T1000 (cell line): ENCODE measurements at places on chromosomes 12 and 14.

DNA sequence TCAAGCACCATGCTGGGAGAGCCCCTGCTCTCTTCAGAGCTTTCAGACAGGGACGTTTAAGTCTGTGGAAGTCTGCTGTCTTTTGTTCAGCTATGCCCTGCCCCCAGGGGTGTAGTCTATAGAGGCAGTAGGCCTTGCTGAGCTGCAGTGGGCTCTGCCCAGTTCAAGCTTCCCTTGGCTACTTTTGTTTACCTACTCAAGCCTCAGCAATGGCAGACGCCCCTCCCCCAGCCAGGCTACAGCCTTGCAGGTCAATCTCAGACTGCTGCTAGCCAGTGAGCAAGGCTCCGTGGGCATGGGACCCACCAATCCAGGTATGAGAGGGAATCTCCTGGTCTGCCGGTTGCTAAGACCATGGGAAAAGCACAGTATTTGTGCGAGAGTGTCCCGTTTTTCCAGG is 37.4 kb upstream of the C12orf71 start:
- DNase-seq, result no peak

GRCh38 chr12:118103201-118103600 is 610 bp downstream of the VSIG10 start:
- no peak for DNase-seq

DNA sequence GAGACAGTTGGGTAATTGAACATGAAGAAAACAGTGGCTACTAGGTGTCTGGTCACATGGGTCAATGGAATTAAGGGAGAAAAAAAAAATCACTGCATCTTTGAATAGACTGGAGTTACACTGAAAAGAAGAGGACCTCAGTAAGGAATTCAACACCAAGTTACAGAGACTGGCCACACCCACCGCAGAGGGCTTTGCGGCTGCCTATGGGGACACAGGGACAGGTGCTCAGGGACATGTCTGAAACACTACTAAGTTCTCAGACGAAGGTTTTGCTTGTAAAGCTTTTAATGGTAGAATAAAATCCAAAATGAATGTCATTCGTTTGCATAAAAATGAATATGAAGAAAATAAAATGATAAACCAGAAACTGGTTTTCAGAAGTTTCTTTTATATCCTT is 93.8 kb downstream of the STXBP6 start:
- DNase-seq, result no peak

DNA sequence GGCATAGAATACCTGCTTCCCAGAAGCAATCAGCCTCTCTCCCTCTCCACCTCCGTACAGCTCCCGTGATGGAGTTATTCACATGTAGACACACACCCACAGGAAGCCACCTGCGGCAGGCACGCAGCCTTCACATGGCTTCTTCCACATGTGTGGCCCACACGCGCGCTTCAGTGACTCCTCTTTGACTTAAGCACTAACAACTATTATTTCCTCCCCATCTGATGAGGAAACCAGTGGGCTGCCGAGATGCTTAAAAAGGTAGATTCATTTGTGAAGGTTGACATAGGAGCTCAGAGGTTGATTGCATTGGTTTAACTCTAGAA is 69.3 kb downstream of the PRMT8 start:
- no peak for DNase-seq

GRCh38 chr12:50081096-50081808 is 3.9 kb upstream of the SMARCD1 start:
- no peak for DNase-seq

GRCh38 chr12:103858953-103859601 is 18.0 kb upstream of the NT5DC3 start:
- peak; percentile 61 for DNase-seq

DNA sequence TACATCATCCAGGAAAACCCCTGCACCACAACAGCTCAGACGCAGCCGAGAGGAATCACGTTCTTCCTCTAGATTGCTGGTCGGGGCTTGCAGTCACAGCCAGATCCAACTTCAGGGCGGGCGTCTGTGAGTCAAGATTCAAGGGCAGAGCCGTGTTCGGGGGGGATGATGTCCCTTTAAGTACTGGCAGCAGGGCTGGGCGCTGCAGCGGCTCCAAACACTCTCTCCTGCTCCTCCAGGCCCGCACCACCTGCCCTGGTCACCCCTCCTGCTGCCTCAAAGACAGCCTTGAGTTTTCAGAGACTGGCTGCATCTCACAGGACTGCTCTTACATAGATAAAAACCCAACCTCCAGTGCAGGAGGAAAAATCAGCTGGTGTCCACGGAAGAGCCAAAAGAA is 68.3 kb downstream of the KDM2B start:
- DNase-seq, result no peak

GRCh38 chr14:77868552-77869285 is 68.8 kb downstream of the ADCK1 start:
- DNase-seq, result no peak

- DNase-seq, result no peak
Measured at GRCh38 chr14:68610251-68610793, 182.5 kb downstream of the ZFP36L1 start.

GRCh38 chr12:29534935-29535334 is 37.4 kb upstream of the OVCH1 start:
- DNase-seq, result no peak

- no peak for DNase-seq
Measured at GRCh38 chr12:112381406-112381882, 787 bp downstream of the HECTD4 start.

GRCh38 chr12:16927259-16927658 is 321.3 kb upstream of the LMO3 start:
- no peak for DNase-seq

GRCh38 chr14:49319810-49320209 is 266.4 kb downstream of the RPS29 start:
- no peak for DNase-seq

GRCh38 chr12:53098354-53098981 is 1.0 kb downstream of the IGFBP6 start:
- DNase-seq, result peak; percentile 52

- DNase-seq, result no peak
Measured at GRCh38 chr12:16515666-16516065, 90.3 kb downstream of the LMO3 start.

DNA sequence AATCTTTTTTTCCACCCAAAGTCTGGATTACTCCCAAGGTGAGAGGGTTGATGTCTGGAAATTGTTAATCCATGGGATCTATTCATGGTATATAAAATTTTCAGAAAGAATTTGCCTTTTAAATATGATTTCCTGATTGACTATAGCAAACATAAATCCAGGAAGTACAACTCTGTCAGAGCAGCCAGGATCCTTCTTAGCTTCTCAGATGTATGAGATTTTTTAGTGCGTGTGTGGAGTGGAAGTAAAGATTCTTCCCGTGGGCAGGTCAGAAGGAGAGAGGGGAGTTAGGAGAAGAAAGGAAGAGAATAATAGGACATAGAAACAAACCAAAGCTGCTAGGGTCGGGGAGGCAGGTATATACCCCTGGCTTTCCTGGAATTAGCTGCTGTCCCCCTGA is 159.3 kb downstream of the FBXL14 start:
- no peak for DNase-seq

DNA sequence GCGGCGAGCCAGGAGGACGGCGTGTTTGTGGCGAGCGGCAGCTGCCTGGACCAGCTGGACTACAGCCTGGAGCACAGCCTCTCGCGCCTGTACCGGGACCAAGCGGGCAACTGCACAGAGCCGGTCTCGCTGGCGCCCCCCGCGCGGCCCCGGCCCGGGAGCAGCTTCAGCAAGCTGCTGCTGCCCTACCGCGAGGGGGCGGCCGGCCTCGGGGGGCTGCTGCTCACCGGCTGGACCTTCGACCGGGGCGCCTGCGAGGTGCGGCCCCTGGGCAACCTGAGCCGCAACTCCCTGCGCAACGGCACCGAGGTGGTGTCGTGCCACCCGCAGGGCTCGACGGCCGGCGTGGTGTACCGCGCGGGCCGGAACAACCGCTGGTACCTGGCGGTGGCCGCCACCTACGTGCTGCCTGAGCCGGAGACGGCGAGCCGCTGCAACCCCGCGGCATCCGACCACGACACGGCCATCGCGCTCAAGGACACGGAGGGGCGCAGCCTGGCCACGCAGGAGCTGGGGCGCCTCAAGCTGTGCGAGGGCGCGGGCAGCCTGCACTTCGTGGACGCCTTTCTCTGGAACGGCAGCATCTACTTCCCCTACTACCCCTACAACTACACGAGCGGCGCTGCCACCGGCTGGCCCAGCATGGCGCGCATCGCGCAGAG is 873 bp downstream of the PLXNC1 start:
- no peak for DNase-seq

GRCh38 chr14:78182722-78183121 is 12.5 kb downstream of the NRXN3 start:
- no peak for DNase-seq

DNA sequence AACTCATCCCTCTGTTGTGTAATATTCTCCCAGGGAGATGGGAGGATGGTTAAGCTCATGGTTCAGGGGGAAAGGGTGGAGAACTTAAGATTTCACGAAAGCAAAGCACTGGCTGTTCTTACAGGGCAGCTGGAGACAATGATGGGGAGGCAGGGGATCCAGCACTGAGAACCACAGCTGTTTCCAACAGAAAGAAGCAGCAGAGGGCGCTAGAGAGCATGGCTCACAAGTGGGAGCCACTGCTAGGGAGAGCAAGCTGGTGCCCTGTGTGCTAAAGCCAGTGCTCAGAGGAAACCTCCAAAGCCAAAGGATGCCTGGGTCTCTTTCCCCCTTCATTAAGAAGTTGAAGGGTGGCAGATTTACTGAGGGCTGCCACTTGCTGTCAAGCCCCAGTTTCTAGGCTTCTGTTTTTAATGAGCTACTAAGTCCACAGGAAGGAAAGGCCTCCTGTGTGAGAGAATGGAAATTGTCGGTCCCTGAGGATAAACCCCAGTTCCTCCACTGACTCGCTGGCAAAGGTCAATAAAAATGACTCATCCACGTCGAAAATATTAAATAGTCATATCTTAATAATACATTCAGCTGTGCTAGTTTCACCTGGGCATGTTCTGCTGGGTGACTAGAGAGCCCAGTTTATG is 199.7 kb downstream of the ANO2 start:
- DNase-seq, result no peak

GRCh38 chr12:100404769-100405407 is 48.0 kb downstream of the SLC17A8 start:
- no peak for DNase-seq

DNA sequence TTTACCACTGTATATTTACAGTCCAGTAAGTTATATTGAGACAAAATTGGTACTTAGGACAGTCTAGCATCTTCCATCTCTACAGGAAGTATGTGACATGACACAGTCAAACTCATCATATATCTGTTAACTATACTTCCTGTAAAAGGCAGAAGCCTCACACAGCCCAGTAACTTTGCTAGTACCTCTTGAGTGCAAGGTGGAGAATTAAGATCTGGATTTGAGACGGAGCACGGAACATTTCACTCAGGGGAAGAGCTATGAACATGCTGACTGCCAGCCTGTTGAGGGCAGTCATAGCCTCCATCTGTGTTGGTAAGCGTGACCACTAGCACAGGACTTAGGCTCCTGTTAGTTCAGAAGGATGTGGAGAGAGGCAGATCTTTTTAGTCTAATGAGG is 333.7 kb upstream of the OR4E1 start:
- no peak for DNase-seq

DNA sequence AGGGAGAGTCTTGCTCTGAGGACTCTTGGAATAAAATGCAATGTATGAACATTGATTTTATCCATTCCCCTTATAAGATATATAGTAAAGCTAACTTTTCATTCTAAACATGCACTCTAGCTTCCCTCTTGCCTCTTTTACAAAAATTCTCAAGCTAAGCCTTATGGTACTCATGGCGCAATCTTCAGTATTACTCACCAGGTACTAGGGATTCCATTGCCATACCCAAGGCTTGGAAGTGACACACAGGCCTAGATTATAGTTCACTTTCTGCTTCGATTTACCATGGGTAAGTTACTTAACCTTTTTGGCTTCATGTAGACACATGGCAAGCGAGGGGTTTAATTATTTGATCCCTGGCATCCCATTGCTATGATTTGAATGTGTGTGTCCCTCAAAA is 331.5 kb downstream of the LRIG3 start:
- DNase-seq, result no peak

- DNase-seq, result no peak
Measured at GRCh38 chr14:90281756-90282155, 25.4 kb downstream of the PSMC1 start.

DNA sequence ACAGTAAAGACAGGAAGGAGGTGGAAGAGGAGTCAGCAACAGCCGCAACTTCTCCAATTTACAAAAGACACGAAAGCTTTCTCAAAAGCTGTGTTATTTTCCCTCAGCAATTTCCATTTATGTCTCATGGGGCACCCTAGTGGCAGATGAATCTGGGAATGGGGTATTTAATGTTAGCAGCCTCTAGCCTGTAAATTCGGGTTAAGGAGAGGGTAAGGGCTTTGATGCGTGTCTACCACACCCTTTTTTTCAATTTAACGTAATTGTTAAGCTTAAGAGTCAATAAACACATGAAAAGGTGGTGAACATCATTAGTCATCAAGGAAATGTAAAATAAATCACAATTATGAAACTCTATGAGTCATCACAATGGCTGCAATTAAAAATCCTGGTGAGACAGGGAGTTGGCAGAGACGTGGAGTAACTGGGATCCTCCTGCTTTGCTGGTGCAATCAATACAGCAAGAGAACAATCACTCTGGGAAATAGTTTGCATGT is 986.4 kb downstream of the AACS start:
- DNase-seq, result peak; percentile 67

DNA sequence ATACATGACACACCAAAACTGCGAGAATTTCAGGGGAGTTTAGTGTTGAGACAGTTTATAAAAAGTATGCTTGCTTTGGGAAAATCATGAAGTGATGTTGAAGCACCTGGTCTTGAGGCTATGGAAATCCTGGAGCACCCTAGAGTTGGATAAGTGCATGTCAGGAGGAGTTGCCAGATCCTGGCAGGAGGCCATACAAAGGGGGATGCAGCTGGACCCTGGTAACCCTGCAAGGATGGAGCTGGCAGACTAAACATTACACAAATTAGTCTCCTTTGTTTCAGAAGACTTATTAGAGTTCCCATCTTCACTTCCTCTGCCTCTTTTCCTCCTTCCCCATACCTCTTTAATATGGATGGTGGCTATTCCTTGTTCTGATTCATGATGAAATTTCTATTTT is 907.0 kb downstream of the BCL11B start:
- no peak for DNase-seq

GRCh38 chr12:62361048-62361447 is 100.8 kb downstream of the USP15 start:
- DNase-seq, result no peak

DNA sequence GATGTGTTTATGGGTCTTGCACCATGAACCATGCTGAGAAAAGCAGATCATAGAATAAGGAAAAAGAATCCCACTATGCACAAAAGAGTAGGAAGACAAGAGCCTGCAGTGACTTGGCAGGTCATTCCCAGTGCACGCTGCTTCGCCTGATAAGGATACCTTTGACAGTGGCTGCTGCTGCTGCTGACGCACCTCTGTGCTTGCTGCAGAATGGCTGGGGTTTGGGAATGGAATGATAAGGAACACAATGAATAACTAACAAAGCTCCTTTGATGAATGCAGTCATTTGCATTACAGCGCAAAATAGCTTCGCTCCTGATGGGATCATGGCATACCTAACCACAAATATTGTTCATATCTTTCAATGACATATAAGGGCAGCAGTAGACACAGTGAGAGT is 278.7 kb downstream of the PDZRN4 start:
- DNase-seq, result no peak

- no peak for DNase-seq
Measured at GRCh38 chr14:85873006-85873405, 343.1 kb downstream of the FLRT2 start.
